ENCODE measurements at places on chromosomes 13 and 19.

DNA sequence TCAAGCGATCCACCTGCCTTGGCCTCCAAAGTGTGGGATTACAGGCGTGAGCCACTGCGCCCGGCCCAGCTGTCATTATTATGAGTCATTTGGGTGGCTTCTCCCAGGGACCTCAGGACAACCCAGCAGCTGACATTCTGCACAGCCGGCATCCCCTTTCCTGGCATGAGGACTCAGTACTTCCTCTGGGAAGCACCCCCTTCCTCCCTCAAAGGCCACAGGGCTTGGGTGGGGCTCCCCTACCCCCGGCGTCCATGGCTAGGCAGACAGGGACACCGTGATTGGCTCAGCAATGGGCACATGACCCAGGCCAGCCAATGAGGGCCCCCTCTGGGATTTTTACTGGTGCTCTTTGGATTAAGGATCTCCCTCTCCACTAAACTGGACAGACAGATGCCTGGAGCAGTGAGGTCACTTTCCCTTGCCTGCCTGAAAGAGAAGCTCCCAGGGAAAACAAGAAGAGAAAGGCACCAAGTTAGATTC lies 6.0 kb downstream of the KANK2 start:
- DNase-seq: no peak

GRCh38 chr13:76466043-76466442 lies 420.2 kb downstream of the KCTD12 start:
- no peak for DNase-seq

DNA sequence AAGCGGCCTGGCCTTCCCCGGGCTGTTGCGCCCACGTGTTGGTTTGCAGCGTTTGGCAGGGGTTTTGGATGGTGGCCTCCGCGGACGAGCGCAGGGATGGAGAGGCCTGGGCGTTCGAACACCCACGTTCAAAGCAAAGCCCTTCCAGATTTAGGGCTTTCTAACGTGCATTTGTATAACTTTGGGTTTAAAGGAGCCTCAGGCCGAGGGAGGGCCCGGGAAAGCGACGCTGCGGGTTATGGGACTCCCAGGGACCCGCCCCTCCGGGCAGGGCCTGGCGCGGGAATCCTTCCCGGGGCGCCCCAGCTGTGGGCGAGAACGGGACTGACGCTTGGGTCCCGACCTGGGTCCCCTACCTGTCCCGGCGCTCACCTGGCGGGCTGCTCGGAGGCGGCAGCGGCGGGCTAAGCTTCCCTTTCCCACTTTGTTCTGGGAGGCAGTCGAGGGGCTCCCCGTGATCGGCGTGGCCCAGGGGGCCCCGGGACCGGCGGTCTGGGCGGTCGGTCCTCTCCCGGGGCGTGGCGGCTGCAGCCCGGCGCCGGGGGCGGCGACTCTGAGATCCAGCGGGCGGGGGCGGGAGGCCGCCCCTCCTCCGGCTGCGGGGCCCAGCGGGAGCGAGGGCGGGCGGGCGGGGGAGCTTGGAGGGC lies at the start of gene FBXO17:
FBXO17 (minus strand) TSS at position 529 of the 647 bp plus-strand sequence. CDS start 25,423 bp downstream, outside the sequence.
- no peak for DNase-seq

GRCh38 chr19:47752440-47753211 lies 7.3 kb downstream of the NOP53 start:
- DNase-seq: no peak

DNA sequence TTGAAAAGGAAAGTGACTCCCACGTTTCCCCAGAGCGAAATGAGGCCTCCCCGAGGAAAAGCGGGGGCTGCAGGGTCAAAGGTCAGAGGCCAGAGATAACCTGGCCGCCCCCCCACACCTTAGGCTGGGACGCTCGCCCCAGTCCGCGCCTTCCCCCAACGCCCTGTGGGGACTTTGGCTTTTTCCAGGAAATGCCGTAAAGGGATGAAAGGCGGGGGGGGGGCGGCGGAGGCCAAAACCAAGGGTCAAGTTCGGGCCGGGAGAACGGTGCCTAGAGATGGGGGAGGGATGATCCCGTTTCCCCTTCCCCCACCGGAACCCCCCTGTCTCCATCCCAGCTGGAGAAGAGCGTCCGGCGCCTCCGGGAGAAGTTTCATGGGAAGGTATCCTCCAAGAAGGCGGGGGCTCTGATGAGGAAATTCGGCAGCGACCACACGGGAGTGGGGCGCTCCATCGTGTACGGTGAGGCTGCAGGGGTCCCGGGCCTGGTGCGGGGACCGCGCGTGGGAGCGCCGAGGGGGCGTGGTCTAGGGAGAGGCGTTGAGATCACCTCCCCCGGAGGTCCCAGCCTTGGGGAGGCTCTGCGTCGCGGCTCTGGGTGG lies 575 bp downstream of the SHFL start:
- DNase-seq: no peak

DNA sequence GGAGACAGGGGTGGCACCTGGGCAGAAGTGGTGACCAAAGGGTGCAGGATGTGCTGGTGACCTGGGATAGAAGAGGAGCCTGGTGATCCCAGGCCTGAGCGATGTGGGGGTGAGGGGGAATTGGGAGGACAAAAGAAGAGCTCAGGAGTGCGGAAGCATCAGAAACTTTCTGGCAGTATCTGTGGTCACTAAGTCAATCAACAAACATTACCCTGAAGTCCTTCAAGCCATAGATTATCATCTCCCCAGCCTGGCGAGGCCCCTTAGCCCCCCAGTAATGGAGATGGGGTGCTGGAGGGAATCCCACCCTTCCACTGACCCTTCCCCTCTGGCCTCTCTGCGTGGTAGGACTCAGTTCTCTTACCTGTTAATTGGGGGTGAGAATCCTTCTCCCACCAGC lies 10.5 kb downstream of the MEF2B start:
- DNase-seq: no peak

DNA sequence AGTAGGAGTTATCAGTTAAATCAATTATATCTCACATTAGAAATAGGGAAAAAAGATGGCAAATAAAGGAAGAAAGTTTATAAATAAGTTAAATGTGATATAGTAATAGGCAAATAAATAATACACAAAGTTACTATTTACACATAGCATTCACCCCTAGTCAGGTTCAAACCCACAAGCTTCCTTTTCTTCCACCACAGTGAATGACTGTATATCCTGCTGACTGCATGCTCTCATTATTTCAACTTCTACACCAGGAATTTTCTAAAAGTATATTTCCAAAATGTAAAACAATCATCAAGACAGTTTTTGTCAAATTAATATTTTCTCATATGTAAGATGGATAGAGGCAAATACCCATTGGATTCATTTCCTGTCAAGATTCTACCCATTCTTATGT lies 548.6 kb upstream of the SLITRK5 start:
- DNase-seq: no peak

GRCh38 chr19:38977445-38978325 lies 2.1 kb upstream of the FBXO17 start:
- peak; percentile 46 for DNase-seq

- no peak for DNase-seq
These were observed 181.6 kb downstream of the KLF12 start for GRCh38 chr13:73952648-73953047.

GRCh38 chr19:35247526-35248309 lies 1.1 kb upstream of the LSR start:
- no peak for DNase-seq

- no peak for DNase-seq
These were observed 55.6 kb downstream of the TMED1 start for GRCh38 chr19:10780368-10780767.

GRCh38 chr13:80530191-80530590 lies 189.3 kb upstream of the SPRY2 start:
- no peak for DNase-seq

DNA sequence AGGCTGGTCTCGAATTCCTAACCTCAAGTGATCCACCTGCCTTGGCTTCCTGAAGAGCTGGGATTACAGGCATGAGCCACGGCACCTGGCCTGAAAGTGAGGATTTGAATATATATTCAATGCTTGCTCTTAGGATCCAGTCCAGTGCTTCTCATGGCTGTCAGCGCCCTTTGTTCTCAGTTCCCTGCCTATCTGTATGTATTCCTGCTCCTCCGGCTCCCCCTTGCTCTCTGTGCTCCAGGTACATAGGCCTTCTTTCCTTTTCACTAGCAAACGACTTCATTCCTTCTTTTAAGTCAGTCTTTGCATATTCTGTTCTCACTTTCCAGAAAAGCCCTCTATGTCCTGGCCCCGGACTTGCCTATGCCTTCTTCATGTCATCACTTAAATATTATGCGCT lies 232.8 kb downstream of the DACH1 start:
- DNase-seq: no peak

GRCh38 chr13:108182652-108183051 lies 32.7 kb downstream of the LIG4 start:
- DNase-seq: no peak

- DNase-seq: no peak
These were observed 28.5 kb downstream of the FAAP24 start for GRCh38 chr19:33000510-33000909.

DNA sequence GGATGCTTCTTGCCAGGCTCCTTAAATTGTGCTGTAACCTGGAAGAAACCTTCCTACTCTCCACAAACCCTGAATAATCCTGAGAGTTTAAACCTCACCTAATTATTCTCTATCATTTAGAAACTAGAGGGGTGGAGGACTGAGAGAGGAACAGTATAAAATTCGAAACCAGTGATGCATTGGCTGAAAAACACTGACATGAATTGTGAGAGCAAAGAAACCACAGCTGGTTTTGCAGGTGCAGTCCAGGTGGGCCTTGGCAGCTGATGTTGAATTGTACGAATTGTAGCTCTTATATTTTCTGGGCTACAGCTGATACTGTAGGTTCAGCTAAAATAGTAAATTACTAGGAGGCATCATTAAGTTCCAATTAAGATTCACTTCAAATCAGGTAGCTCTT lies 227.0 kb upstream of the SLITRK5 start:
- DNase-seq: no peak
